Ascending aorta (tissue), 2 donors: ENCODE measurements at places on chromosomes 16 and 17.

GRCh38 chr16:15398618-15399316 lies 3.2 kb downstream of the MPV17L start:
- no peaks in the 10 kb centered on the region for H3K4me1 ChIP-seq
- H3K27ac ChIP-seq: no peak overlapping the region
- H3K27me3 ChIP-seq: no peaks in the 10 kb centered on the region
- H3K4me3 ChIP-seq: no peak overlapping the region
- H3K36me3 ChIP-seq: peaks cover 8% of the 10 kb centered on the region
- DNase-seq: no peak

DNA sequence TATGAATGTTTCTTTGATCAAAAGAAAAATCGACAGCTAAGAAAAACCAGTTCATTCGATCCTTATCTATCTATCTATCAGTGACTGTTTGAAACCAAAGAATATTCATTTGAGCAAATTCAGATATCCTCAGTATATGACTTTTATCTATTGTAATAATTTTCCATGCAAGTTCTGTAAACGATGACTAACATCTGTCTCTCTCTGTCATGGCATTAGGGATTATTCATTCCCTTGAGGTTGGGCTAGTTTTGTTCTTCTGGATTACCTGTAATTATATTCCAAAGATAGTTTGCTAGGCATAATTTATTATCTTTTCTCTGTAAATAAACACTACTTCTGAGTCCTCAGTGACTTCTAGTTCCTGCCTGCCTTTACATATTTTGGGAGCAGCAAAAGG lies 497.7 kb upstream of the CDH11 start:
- H3K27ac ChIP-seq: no peak overlapping the region
- no peaks in the 10 kb centered on the region for H3K4me1 ChIP-seq
- no peaks in the 10 kb centered on the region for H3K27me3 ChIP-seq
- no peak overlapping the region for H3K4me3 ChIP-seq
- no peak for DNase-seq

DNA sequence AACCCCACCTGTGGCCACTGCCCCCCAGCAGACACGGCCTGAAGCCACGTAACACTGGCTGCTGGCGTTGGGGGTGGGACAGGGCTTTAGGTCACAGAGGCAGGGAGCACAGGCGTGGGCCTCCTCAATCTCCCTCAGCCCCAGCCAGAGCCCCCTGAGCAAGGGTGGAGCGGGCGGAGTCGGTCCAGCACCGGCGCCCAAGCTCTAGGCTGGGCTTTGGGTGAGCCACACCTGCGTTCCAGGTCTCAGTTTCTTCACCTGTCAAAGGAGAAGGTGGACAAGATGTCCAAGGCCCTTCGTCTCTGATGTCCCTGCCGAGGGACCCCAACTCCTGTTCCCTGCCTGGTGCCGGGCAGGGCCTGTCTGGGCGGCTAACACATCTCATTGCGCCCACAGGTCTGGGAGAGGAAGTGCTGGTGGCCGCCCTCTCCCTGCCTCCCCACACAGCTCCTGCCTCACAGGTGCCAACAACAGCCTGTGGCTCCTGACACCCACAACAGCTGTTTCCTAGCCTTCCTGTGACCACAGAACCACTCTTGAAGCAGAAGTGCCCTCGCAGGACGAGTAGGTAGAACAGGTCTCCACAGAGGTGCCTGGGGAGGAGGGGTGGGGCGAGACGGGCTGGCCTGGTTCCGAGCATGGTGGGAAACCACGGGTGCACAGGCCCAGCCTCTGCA lies 12.0 kb downstream of the FAM83G start:
- H3K4me3 ChIP-seq: no peak overlapping the region
- no peak for DNase-seq
- H3K27ac ChIP-seq: no peak overlapping the region
- H3K27me3 ChIP-seq: no peaks in the 10 kb centered on the region

- H3K4me1 ChIP-seq: no peaks in the 10 kb centered on the region
- no peak overlapping the region for H3K4me3 ChIP-seq
- no peaks in the 10 kb centered on the region for H3K27me3 ChIP-seq
- peaks cover 9% of the 10 kb centered on the region for H3K36me3 ChIP-seq
These were observed 22.0 kb downstream of the STX8 start for GRCh38 chr17:9553596-9553995.

DNA sequence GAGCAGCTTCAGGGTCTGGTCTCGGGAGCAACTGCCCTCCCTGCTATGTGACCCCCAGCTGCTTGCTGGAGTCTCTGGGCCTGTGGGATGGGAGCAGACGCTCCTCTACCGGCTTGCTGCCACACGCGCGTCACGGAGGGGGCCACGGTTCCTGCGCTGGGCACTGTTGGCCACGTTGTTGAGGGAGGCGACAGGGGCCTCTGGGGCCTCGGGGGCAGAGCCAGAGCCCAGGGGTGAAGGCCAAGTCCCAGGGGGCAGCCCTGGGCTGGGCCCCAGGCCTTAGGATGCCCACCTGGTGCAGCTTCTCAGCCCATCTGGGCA lies 56.6 kb downstream of the ZFPM1 start:
- no peak overlapping the region for H3K27ac ChIP-seq
- no peak for DNase-seq
- no peak overlapping the region for H3K4me3 ChIP-seq

DNA sequence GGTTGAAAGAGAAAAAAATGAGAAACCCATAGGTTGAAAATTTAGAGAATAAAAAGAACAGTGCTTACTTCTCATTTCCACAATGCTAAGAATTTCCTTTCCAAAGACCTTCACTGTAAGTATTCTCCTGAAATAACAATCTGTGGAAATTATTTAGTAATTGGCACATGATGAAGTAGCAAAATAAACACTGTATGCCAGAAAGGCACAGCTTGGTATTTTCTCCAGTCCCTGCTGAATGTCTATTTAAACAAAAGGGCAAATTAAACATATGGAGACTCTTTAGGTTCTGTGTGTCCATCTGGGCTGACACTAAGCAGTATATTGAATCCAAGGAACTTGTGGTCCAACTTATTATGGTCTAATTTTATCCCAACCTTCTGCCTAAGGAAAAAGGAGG lies 46.1 kb downstream of the CHCT1 start:
- DNase-seq: no peak
- peaks cover 17% of the 10 kb centered on the region for H3K36me3 ChIP-seq
- no peaks in the 10 kb centered on the region for H3K27me3 ChIP-seq
- H3K4me3 ChIP-seq: no peak overlapping the region
- H3K27ac ChIP-seq: no peak overlapping the region
- H3K4me1 ChIP-seq: peaks cover 28% of the 10 kb centered on the region

- no peaks in the 10 kb centered on the region for H3K36me3 ChIP-seq
- no peak overlapping the region for H3K27ac ChIP-seq
- no peak for DNase-seq
- no peak overlapping the region for H3K4me3 ChIP-seq
These were observed 496.8 kb downstream of the XYLT1 start for GRCh38 chr16:16973707-16974591.

- H3K27ac ChIP-seq: no peak overlapping the region
- no peaks in the 10 kb centered on the region for H3K27me3 ChIP-seq
- H3K4me1 ChIP-seq: no peaks in the 10 kb centered on the region
- DNase-seq: no peak
These were observed 12.0 kb upstream of the TMEM97 start for GRCh38 chr17:28306954-28307401.

GRCh38 chr16:9907752-9908151 lies 274.5 kb downstream of the GRIN2A start:
- H3K36me3 ChIP-seq: no peaks in the 10 kb centered on the region
- no peak overlapping the region for H3K27ac ChIP-seq

DNA sequence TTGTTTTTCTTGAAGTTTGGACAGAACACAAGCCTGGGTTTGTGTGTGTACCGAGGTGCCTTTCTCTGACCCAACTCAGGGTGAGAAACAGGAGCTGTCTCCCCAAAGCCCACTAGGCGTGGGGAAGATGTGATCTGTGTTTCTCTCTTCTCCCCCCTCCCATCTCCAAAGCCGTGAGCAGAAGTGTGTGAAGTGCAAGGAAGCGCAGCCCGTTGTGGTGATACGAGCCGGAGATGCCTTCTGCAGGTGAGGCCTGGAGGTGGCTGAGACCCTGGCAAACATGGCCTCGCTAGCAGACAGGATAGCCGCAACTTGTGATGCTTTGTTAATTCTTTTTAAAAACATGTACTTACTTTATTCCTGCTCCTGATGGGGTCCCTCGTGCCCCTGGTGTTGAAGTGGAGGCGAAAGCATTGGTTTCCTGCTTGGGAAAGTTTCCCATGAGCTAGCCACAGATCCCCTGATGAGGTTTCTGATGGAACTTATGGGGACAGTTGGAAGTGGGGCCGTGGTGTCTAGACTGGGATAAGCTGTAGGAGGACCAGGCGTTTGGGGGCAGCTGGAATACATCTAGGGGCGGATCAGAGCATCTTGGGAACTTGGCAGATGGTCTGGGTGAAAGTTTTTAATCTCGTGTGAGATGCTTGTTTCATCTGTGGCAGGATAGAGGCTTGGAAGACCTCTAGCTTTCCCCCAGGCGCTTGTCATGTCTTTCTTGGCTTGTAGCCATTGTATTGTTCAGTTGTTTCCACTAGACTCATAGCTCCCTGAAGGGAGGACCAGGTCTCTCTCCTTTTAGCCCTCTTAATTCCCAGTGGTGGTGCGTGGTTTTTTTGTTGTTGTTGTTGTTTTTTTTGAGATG lies 893 bp downstream of the CTU2 start:
- DNase-seq: no peak
- peak overlapping the region; percentile 94 for H3K4me3 ChIP-seq
- H3K36me3 ChIP-seq: no peaks in the 10 kb centered on the region
- peak overlapping the region; percentile 81 for H3K27ac ChIP-seq
- no peaks in the 10 kb centered on the region for H3K27me3 ChIP-seq

- peaks cover 6% of the 10 kb centered on the region for H3K4me1 ChIP-seq
- no peaks in the 10 kb centered on the region for H3K27me3 ChIP-seq
- H3K36me3 ChIP-seq: no peaks in the 10 kb centered on the region
- no peak overlapping the region for H3K27ac ChIP-seq
- DNase-seq: no peak
These were observed 7.2 kb upstream of the KIFC3 start for GRCh38 chr16:57809276-57810196.

DNA sequence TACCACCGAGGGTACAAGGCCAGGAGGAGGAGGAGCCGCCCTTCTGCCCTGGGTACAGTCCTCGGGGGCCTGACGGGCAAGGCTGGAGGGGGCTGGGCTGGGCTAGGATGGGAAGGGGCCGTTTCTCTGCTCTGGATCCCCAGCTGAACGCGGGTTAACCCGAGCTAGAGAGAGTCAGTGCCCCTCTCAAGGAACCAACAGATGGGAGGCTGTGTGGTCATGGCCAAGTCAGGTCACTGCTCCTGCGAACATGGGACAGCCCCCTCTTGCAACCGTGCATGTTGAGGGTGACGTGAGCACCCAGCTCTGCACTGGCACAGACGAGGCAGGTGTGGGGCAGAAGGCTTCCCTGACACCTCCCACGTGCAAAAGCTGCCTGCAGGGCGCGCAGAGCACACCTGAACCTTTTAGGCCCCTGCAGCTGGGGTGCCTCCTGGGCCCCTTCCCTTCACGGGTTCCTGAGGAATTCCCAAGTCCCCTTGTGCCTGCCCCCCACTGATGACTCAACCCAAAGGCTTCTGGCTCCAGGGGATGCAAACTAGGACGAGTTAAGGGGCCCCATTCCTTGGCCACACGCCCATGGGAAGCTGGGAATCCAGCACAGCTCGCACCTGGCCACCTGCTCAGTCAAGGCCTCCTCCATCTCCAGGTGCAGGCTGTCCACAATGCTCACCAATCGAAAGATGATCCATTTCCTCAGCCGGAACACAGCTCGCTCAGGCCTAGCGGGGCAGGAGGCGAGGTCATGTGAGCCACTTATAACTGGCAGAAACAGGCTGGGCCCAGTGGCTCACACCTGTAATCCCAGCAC lies 6.3 kb downstream of the MYBBP1A start:
- no peak for DNase-seq
- H3K4me3 ChIP-seq: no peak overlapping the region
- peaks cover under 1% of the 10 kb centered on the region for H3K4me1 ChIP-seq
- H3K36me3 ChIP-seq: peaks cover 98% of the 10 kb centered on the region
- H3K27me3 ChIP-seq: no peaks in the 10 kb centered on the region
- no peak overlapping the region for H3K27ac ChIP-seq

- no peak for DNase-seq
- H3K27me3 ChIP-seq: no peaks in the 10 kb centered on the region
- peak overlapping the region; percentile 1 for H3K27ac ChIP-seq
- peaks cover 54% of the 10 kb centered on the region for H3K36me3 ChIP-seq
These were observed 12.7 kb downstream of the TERF2IP start for GRCh38 chr16:75660321-75660720.

- H3K4me1 ChIP-seq: no peaks in the 10 kb centered on the region
- H3K4me3 ChIP-seq: no peak overlapping the region
- H3K27ac ChIP-seq: no peak overlapping the region
- DNase-seq: no peak
These were observed 759.1 kb upstream of the RBFOX1 start for GRCh38 chr16:6573577-6573976.

DNA sequence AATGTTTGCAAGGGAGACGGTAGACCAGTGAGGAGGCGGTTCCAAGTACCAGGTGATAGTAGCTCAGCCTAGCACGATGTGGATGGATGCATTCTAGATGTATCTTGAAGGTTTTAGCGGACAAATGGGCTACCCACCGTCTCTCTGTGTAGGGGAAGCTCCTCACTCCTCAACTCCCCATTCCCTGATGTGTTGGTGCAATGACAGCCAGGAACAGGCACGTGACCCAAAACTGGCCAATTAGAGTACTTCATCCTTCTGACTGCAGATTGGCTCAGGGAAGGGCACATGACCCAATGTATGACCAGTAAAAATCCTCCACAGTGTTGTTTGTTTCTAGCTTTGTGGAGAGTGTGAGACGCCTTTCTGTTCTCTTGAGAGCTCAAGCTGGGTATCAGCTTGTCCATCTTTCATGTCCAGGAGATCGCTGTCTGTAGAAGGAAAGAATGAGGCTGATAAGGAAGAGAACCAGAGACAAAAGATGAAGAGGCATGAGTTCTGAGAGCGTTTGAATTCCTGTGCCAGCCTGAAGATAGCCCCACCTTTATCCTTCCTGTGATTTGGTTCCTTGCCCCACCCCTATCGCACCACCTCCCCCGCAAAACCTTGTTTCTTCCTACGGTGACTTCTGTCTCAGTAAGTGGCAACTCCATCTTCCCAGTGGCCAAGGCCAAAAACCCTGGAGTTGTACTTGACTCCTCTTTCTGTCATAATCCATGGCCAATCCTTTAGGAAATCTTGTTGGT lies 2.3 kb upstream of the BORCS6 start:
- H3K36me3 ChIP-seq: no peaks in the 10 kb centered on the region
- H3K27ac ChIP-seq: peak overlapping the region; percentile 78
- peak overlapping the region; percentile 43 for H3K4me3 ChIP-seq

DNA sequence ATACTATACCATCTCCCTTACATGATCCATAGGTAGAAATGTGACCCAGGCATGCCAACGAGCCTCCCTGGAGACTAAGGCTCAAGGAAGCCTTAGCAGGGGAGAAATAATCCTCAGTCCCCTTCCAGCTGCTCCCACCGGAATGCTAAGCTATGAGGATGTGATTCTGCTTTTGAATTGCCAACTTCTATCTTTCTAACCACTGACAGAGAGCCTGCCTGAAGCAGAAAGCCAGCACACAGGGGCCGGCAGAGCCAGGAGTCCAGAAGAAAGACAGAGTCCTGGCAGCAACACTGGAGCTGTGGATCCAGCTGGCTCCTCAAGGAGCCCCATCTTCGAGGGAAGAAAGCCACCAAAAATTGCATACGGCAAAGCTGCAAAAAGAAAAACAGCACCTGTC lies 579.6 kb upstream of the CDH5 start:
- no peaks in the 10 kb centered on the region for H3K27me3 ChIP-seq
- H3K36me3 ChIP-seq: no peaks in the 10 kb centered on the region
- H3K4me1 ChIP-seq: no peaks in the 10 kb centered on the region
- no peak overlapping the region for H3K27ac ChIP-seq
